ENCODE measurements at places on chromosomes 7 and 10.
A peak's percentile ranks its signal among the peaks of the same experiment; 100 is the strongest.

DNA sequence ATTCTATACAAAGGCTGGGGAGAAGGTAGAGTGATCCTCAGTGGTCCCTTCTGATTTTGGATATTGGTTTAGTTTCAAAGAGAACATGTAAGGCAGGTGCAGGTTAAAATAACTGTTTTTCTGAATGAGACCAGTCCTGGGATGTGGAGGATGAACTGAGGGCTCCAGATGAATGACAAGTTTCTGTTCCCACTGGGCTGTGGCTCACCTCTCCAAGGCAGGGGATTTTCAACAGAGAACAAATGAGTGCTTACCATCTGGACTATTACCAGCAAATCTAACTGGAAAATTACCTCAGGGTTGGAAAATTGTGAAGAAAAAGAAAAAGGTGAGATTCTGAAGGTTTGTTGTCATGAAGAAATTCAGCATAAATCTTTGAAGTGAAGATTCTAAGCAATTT, 8.0 kb downstream of the LAMB4 start:
- DNase-seq, result no peak

DNA sequence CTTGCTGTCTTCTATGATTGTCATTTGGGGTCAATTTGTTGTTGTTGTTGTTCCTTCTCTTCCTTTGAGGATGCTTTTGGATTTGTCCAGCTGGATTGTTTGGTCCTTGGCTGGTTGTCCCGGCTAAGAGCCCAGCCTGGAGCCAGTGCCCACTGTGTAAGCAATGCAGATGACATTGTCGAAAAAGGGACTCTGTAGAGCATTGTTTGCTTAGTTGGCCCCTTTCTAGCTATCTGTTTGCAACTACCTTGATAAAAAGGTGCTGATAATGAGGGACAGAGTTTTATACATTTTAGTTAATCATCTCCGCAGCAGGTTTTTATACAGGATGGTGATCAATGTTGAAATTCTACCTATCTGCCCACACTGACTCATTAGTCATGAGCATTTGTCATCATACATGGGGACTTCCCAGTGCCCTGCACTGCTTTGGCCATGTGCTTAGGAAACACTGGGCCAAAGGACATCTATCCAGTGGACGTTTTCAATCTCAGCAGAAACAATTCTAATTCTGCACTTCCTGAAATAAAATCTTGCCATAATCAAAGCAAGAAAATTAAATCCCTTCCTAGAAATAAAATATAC, 311.9 kb downstream of the GRM8 start:
- DNase-seq, result no peak

GRCh38 chr10:78386509-78386908, 352.8 kb downstream of the RPS24 start:
- no peak for DNase-seq

GRCh38 chr7:32648408-32649156, 153.3 kb downstream of the AVL9 start:
- no peak for DNase-seq

DNA sequence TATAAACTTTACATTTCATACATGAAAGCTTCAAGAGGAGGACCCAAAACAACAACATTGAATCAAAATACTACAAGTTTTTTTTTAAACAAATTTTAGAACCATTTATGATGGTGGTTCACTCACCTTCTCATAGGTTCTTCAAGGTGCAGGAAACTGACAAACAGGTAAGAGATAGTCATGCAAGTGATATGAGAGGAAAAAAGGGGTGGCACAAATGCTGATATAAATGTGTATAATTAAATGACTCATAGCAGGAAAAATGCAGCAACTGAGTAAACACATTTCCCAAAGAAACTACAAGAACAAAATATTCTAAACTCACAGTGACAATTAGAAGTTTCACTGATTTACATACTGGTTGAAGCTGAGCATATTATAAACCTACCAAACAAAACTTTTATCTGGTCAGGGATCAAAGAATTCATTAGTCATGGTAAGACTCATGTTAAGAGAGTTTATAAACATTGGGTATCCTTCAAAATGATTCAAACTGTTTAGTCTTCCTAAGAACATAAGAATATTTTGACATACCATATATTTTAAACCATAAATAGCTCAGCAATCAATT, 14.1 kb downstream of the ZWINT start:
- DNase-seq, result peak; percentile 68

- DNase-seq, result peak; percentile 17
Measured at GRCh38 chr7:55568613-55569268, 3.6 kb downstream of the VOPP1 start.

DNA sequence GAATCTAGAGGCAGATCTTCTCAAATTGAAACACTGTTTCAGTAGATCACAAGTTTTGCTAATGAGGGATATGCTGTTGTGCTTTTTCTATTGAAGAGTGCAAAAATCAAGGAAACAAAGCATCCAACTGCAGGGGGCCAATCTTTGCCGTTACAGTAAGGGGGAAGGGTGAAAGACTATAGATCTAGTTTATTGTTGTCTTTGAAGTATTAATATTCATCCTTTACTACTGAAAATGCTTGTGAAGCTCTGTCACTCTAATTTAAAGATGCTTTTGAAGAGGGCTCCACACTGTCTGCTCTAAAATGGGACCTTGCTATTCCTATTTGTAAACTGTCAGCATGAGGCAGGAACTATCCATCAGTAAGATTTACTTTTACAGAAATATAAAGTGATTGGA, 110.3 kb downstream of the MBL2 start:
- no peak for DNase-seq

- no peak for DNase-seq
Measured at GRCh38 chr7:29224726-29225125, 30.2 kb downstream of the CHN2 start.

DNA sequence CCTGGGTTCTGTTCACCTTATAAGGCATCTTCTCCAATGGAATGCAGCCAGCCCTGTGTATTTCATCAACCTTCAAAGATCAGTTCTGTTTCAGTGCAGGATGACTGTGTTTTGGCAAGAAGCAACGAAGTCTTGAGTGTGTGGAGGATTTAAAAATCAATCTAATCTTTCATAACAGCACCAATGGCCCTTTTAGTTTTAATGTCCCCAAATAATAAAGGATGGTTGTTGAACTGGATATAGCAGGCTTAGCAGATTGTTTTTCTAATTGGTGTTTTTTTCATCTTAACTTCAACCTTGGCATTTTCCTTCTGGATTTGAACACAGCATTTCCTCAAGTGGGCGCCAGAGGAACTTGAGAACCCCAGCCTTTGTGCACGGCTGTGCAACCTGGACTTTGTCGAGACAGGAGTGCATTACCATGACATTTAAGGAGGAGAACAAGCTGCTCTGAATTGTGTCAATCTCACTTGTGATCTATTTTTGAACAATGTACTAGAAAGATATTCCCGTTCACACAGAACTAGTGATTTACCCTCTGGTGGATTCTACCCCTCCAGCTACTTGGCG, 313.3 kb upstream of the AKR1E2 start:
- DNase-seq, result peak; percentile 77

DNA sequence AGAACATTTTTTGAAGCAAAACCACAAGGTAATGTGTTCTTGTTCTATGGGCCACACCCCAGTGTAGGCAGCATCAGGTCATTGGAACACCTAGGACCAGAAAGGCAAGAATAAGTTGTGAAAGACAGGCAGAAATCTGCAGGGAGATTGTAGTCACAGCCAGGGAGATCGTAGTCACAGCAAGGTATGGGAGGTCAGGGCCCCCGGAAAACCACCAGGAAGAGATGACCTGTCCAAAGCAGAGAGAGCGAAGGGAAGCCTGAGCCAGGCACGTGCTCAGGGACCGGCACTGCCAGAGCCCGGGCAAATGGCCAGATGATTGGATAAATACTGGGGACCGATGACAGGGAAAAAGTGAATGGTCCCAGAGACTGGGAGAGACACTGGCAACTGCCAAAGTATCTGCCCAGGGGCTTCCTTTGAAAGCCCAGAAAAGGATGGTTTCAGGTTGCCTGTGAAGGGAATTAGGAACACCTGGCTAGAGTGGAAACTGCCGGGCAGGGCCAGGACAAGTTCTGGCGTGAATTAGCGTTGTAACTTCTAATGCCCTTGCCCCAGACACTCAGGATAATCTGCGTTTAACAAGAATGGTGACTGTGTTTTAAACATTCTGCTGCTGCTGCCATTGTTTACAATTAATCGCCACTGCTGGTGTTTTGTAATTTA, 3.9 kb upstream of the NOBOX start:
- no peak for DNase-seq

DNA sequence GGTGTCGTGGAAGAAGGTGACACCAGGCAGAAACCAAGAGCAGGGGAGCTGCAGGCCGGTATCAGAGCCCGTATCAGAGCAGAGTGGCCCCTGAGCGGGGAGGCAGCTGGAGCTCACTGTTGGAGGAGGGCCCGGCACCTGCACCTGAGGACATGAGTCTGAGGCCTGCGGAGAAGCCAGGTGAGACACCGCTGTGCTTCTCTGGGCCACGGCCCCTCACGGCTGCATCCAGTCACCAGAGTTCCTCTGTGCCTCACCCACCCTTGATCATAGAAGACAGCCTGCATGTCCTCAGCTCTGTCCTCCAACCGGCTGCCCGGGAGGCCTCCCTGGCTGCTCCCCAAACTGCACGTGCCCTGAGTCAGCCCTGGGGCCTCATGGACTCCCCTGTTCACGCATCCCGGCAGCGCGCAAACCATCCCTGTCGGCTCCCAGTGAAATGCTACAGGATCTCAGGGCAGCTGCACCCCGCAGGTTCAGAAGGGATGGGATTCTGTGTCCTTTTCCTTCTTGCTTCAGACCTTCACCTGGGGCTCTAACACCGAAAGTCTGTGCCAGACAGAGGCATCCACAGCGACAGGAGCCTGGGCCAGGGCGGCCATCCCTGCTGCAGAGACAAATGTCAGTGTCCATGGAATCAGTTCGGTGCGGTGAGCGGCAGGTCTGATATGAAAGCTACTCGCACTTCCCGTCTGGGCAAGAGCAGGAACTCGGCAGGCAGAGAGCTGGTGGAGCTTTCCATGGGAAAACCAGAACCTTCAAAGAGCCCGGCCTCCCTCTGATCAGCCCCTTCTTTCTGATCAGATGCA, 111.9 kb upstream of the FAM20C start:
- no peak for DNase-seq

DNA sequence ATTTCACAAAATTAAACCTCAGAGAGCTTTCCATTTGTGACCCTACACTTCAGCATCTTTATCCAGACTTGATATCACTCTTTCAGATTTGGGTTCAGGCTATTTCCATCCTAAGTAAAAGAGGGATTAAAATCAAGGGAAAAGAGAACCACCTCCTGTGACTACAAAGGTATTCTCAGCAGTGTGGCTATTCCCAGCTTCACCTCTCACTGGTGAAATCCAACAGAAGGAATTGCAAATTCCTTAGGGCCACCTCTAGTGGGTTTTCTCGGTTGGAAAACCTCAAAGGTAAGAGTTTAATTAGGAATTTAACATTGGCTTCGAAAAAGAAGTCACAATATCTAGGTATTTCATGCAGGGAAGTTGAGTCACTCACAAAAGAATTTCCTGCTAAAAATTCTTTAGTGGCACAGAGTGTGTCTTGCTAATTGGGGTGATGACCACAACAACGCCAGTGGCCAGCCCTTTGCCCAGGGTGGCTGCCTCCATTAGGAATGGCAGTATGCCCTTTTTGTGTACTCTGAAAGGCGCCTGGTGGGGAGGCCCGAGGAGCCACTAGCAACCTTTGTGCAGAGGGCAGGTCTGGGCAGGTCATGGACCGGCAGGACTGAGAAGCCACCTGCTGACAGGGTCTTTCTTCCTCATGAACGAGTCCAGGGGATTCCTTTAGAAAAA, 52.2 kb downstream of the SEM1 start:
- no peak for DNase-seq

DNA sequence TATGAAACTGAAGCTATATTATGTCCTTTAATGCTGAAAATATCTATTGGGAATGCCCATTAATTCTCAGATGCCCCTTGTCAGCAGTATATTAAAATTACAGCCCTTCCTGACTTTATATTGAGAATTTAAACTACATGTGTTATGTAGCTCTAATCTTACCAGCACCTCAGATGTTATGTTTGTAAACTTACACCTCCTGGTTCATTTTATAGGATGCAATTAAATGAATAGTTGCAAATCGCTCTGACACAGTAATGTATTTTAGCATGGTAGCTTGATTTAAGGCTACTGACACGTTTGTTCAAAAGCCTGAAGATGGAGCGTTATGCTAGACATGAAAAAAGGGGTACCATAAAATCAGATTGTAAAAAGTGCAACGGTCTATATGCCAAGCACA, 35.0 kb upstream of the MET start:
- no peak for DNase-seq

DNA sequence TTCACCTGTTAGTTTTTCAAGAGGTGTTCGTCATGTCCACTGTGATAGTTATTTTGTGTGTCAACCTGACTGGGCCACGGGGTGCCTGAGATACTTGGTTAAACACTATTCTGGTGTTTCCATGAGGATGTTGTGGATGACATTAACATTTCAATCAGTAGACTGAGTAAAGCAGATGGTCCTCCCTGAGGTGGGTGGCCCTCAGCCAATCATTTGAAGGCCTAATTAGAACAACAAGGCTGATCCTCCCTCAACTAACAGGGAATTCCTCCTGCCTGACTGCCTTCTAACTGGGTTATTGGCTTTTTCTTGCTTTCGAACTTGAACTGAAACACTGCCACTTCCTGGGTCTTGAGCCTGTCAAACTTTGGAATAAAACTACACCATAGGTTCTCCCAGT, 75.8 kb downstream of the ENO4 start:
- no peak for DNase-seq

DNA sequence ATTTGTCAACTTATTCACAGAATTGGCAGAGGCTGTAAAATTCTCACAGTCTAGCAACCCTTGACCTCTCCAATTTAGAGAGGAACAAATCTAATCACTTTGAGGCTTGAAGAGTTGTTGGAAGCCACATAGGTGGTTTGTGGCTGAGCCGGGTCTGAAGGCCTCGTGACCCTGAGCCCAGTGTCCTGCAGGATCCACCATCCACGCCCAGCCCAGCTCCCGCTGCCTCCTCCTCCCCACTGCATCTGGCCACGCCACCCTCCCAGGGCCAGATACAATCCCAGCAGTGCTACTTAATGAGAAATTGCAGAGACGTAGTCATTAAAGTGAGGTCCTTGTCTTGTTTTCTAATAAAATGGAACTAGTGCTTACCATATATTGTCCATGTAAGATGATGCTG, 81.4 kb upstream of the SHH start:
- no peak for DNase-seq

- DNase-seq, result no peak
Measured at GRCh38 chr7:70529914-70530585, 601.9 kb upstream of the GALNT17 start.

DNA sequence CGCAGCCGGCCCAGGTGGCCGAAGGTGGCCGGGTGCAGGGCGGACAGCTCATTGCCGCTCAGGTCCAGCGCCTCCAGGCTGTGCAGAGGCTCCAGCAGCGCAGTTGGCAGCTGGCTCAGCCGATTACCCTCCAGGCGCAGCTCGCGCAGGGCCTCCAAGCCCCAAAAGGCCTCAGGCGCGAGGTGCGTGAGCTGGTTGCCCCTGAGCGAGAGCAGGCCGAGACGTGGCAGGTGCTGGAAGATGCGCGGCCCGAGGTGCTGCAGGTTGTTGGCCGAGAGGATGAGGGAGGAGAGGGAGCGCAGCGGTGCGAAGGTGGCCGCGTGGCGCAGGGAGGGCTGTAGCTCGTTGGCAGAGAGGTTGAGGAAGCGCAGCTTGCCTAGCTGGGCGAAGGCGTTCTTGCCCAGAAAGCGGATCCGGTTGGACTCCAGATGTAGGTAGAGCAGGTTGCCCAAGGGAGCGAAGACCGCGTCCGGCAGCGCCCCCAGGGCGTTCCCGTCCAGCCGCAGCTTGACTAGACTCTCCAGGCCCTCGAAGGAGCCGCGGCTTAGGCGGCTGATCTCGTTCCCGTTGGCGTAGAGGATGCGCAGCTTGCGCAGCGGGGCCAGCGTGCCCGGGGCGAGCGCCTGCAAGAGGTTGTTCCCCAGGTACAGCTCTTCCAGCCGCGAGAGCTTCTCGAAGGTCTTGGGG, 923 bp downstream of the TRIL start:
- DNase-seq, result no peak

GRCh38 chr7:121936951-121937623, 64.1 kb downstream of the PTPRZ1 start:
- DNase-seq, result no peak

Measured in fibroblast of villous mesenchyme (primary cell).